ENCODE measurements at places on chromosomes 3 and 15. TPM values are rescaled to one million over a fixed set of nuclear protein-coding genes. Genes with fewer than 3 reads are reported as not detected.

The HACL1 gene
- polyA plus RNA-seq = 20.8 TPM

The TMF1 gene
- 6.8 TPM for polyA plus RNA-seq

The RLBP1 gene
- not detected for polyA plus RNA-seq

The LSG1 gene
- 29.4 TPM for polyA plus RNA-seq

The ZPLD1 gene
- not detected for polyA plus RNA-seq

The CMTM8 gene
- 0.28 TPM for polyA plus RNA-seq

The PLA2G4D gene
- not detected for polyA plus RNA-seq

The VEPH1 gene
- not detected for polyA plus RNA-seq

The ARPP21 gene
- 0.10 TPM for polyA plus RNA-seq

The CLDN18 gene
- polyA plus RNA-seq = not detected

The ACAN gene
- polyA plus RNA-seq = not detected

The HRG gene
- polyA plus RNA-seq = not detected

The KCNMB2 gene
- not detected for polyA plus RNA-seq

The LIPC gene
- polyA plus RNA-seq = 0.12 TPM

The NANOGP8 gene
- polyA plus RNA-seq = not detected

The GABRR3 gene
- polyA plus RNA-seq = not detected

The SPTSSB gene
- not detected for polyA plus RNA-seq

The NEO1 gene
- polyA plus RNA-seq = 0.48 TPM

The FBXW12 gene
- not detected for polyA plus RNA-seq

The DLL4 gene
- polyA plus RNA-seq = 0.10 TPM

The CASR gene
- polyA plus RNA-seq = not detected

The ZIC1 gene
- not detected for polyA plus RNA-seq

The SAMMSON gene
- not detected for polyA plus RNA-seq

The KIF15 gene
- polyA plus RNA-seq = 0.36 TPM

The CAPN3 gene
- polyA plus RNA-seq = 101 TPM

The ADAMTS9 gene
- polyA plus RNA-seq = not detected

The NPAP1 gene
- polyA plus RNA-seq = not detected

The OIP5 gene
- 0.97 TPM for polyA plus RNA-seq

The MEX3B gene
- 0.40 TPM for polyA plus RNA-seq

The WDR73 gene
- polyA plus RNA-seq = 21.0 TPM

The MKRN2OS gene
- not detected for polyA plus RNA-seq

The ITGB5 gene
- 0.76 TPM for polyA plus RNA-seq

The TNIK gene
- 0.66 TPM for polyA plus RNA-seq

The LRTM1 gene
- polyA plus RNA-seq = not detected

The MKRN3 gene
- 0.61 TPM for polyA plus RNA-seq

The TRH gene
- polyA plus RNA-seq = not detected

The HHATL gene
- polyA plus RNA-seq = not detected

The GOLGA8K gene
- 0.20 TPM for polyA plus RNA-seq

The HYAL1 gene
- polyA plus RNA-seq = not detected

The ATP13A5 gene
- polyA plus RNA-seq = not detected

The PROS1 gene
- polyA plus RNA-seq = not detected

The CD47 gene
- polyA plus RNA-seq = 86.4 TPM

The TIMP4 gene
- polyA plus RNA-seq = not detected

The CDHR4 gene
- 0.18 TPM for polyA plus RNA-seq

The PYGO1 gene
- not detected for polyA plus RNA-seq

The GUCA1C gene
- polyA plus RNA-seq = not detected

The P2RY14 gene
- 12.3 TPM for polyA plus RNA-seq

The CILP gene
- 0.63 TPM for polyA plus RNA-seq

The SLC35A5 gene
- polyA plus RNA-seq = 16.2 TPM

The SLC12A1 gene
- not detected for polyA plus RNA-seq

The TP63 gene
- polyA plus RNA-seq = 2.0 TPM

The RBP2 gene
- polyA plus RNA-seq = not detected

The PP2D1 gene
- not detected for polyA plus RNA-seq

The PLAAT1 gene
- polyA plus RNA-seq = not detected

The MUC4 gene
- polyA plus RNA-seq = not detected

The FEZF2 gene
- polyA plus RNA-seq = not detected

The CHDH gene
- polyA plus RNA-seq = 0.03 TPM

The GPR27 gene
- 0.04 TPM for polyA plus RNA-seq

The CHRM5 gene
- polyA plus RNA-seq = not detected

All from B cell (primary cell).